ENCODE measurements at places on chromosomes 3 and 15.

DNA sequence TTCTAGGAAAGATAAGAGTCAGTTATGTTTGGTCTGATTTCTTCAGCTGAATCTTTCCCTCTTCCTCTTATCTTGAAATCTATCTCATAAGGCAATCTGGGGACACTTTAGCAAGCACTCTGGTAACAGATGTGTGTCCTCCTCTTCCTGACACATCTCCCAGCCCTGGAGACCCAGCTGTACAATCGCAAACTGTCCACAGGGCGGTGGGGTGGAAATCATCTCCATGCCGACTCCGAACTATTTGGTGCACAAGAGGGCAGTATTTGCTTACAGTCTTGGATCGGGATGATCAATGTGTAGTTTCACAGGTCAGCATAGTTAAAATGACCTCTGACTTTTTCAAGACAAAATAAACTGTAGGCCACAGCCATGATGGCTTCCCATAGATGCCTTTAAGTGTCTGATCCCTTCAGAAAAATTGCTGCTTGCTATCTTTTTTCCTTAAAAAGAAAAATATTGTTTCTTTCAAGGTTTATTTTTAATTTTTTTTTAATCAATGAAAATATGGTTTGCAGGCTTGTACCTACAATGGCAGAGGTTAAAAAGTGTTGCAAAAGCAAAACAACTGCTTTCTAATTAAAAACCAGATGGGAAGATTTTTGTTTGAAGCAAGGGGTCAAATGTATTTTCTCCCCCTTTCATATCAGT lies 17.7 kb downstream of the EEFSEC start:
- no peak for DNase-seq

GRCh38 chr3:133248389-133248788 lies 151.5 kb upstream of the BFSP2 start:
- DNase-seq = no peak

DNA sequence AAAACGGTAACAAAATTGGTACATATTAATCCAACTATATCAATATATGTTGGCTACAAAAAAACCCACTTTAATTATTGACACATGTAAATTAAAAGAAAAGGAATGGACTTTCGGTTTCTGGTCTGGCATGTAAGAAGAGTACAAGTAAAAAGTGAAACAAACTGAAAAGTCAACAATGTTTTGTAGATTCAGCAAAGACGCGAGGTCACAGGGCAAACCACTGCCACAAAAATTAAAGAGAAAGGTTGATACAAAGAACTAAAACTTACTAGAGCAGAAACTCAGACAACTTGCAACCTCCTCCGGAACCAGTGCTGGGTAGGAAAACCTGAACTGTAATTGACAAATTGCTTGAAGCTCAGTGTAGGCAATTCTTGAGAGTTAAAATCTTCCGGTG lies 110.6 kb upstream of the ARPP21 start:
- DNase-seq = no peak

DNA sequence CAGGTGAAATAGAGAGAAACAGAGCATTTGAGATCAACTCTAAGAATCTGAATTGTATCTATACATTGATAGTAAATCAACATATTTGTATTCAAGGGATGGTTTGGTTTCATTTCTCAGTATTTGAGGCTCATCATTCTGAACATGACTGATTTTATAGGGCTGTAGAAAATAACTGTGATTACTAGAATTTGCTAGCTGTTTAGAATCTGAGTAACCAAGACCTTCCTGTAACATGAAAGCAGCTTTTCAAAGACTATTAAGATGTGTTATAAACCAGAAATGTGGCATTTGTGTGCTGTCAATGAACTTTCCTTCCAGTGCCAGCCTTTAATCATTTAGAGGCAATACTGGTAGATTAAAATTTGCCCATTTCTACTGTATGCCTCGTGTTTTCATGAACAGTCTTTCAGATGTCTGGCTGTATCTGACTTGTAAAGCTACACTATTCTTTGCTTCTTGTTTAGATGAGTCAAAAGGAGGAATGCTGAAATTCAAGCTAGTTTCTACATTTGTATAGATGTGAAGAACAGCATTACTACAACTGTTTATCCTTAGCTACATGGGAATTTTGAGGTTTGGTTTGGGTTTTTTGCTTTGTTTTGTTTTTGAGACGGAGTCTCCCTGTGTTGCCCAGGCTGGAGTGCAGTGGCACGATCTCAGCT lies 137.3 kb upstream of the BHLHE40 start:
- DNase-seq = no peak

GRCh38 chr15:91947293-91947679 lies 93.8 kb downstream of the SLCO3A1 start:
- DNase-seq = no peak

DNA sequence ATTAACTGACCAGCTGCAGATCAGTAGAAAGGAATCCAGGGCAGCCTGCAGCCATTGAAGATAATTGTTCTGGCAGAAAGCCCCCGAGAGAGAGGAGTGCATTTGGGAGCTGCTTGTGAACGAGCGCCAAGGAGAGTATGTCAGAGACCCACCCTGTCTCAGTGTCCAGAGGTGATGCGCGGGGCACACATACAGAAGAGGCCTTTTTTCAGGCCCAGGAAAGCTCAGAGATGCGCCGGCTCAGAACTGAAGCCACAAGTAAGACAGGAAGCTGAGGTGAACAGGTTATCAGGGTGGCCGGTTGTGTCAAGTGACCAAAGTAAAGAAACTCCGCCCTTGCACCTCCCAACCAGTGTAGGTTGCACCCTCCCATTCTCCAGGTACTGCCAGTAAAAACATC lies 59.8 kb upstream of the HEG1 start:
- DNase-seq = no peak

DNA sequence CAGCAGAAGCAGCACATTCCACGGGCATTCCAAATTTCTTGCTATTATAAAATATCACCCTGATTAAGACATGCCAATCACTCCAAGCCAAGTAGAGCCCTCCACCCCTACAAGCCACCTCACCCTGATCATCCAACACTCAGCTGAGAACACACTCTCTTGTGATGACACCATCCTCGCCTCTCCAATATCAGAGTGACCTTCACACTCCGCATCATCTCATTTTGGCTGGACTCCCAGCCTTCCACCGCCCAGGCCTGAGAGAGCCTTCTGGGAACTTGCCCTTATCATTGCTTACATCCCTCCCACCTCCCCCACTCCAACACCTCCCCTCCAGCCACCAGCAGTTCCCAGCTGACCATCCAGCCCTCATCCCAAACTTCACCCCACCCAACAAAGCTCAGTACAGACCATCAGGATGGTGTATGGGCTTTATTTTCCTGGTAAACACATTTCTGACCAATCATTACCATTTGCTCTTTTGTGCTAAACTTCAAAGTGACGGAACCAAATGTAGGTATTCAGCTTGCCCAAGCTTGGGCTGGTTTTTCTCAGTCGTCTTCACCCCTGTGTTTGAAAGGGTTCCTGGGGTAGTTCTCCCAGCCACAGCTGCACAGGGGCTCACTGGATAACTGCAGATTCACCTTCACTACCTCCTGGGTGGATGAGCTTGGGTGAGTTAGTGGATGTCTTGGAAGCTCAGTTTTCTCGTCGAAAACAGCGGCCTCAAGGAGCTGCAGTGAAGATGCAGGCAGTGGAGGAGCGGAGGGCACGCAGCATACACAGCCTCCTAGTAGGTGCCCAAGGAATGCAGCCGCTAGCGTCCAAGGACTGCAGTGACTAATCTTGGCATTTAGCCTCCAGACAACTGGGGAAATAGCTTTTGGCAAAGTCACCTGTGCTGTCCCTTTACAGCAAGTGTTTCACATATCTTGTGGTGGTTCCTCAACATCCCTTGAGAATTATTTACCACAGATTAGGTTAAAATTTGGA lies 115.1 kb downstream of the LIPC start:
- DNase-seq = no peak

- no peak for DNase-seq
These were observed 140.2 kb downstream of the GMNC start for GRCh38 chr3:190722181-190722905.

DNA sequence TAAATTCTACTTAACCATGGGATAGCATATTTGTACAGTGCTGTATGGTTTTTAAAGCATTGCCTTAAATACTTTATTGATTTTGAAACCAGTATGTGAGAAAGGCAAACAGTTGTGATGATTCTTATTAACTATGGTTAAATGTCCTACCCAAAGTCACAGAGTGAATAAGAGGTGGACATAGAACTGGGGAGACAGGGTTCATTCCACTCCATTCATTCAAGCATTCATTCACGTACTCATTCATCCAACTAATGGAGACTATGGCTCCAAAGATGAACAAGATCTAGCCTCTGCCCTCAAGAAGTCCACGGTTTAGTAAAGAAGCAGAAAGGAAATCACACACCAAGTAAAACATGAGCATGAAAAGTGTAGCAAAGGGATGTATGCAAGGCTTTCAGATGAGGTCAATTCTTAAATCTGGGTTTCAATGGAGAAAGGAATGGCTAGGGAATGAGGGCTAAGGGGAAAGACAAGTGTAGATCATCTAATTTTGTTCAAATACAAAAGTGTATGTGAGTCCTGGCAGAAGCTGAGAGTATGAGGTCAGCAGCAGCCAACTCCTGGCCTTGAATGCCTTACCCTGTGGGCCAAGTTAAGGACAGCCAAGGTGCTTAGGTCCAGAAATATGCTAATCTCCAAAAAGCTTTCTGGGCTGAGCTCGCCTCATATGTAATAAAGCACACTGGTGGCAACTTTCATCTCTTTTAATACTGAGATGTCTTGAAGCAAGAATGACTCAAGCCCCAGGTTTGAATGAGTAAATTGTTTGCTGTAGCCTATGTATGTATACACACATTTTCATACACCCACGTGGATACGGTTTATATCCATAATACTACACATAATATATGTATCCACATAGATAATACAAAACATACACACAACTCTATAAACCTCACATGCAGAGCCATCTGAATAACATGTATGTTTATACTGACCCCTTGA lies 4.3 kb downstream of the TNIK start:
- DNase-seq = no peak

DNA sequence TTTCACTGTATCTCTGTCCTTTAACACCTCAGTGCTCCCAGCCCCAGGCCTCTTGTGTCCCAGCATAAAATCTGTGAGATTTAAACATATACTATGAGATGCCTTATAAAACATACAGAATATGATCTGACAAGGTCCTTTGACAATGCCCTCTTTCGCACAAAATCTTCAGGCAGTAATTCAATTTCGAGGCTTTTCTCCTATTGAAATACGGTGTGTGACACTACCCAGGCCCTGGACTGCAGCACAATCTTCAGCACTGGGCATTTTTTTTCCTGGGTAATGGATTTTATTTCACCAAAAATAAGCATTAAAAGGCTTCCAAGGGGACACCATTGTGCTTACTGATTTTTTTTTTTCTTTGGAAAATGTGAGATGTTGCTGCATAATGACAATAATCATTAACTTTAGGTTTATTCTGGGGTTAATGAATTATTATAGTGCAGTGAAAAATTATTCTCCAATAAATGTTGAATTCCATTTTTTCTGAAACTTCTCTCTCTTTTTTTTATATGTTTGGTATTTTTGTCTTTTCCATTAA lies 40.9 kb upstream of the FAM3D start:
- DNase-seq = no peak

GRCh38 chr15:31660816-31661215 lies 334.2 kb downstream of the KLF13 start:
- DNase-seq = no peak

GRCh38 chr3:100059472-100059871 lies 54.8 kb downstream of the FILIP1L start:
- DNase-seq = no peak

- DNase-seq = no peak
These were observed 12.4 kb downstream of the SLCO3A1 start for GRCh38 chr15:91865950-91866349.

DNA sequence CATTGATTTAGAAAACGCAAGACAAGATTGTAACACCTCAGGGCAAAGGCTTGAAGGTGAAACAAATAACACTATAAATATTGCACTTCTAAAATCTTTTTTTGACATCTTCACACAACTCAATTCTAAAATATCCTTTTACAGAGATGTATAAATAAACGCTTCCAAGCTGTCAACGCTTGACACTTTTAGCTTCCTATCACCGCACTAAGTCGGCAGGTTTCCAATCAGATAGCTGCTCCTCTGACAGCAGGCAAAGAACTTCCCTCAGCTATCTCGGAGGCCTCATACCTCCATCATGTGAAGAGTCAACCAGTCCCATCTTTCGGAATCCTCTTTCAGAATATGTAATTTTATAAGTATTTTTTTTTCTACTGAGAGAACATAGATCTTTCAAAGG lies 71.0 kb downstream of the PCOLCE2 start:
- DNase-seq = no peak

- DNase-seq = no peak
These were observed 126.9 kb downstream of the THRB start for GRCh38 chr3:24367664-24368264.

DNA sequence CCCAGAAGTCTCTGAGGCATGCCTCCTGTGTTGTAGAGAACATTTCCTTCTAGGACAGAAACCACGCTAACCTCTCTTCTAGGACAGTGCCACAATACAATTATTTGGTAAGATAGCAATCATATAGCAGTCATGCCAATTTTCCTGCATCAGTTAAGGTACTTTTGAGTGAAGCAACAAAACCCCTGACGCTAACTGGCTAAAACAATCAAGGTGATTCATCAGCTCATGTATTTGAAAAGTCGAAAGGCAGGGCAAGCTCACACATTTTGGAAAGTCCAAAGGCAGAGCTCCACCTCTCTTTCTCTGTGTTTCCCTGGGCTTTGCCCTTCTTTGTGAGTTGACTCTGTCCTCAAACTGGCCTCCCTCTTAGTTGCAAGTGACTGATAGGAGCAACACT lies 10.1 kb downstream of the TERC start:
- DNase-seq = no peak

- no peak for DNase-seq
These were observed 5.7 kb upstream of the MCTP2 start for GRCh38 chr15:94225616-94226015.

DNA sequence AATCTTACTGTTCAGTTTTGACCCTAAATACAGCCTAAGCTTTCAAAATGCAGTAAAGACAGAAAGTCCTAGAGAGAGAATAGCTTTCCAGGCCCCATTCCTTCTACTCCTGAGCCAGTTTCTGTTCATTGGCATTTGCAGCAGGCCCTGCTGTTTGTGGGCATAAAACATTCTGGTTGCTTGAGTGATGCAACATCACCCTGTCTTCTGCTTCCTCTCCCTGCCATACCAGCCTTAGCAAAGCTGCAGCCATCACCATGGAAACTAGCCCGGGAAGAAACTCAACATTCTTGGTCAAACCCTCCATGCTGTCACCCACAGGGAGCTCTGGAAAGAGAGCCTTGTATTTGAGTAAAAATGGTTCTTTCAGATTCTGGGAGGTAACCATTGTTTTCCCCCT lies 325.7 kb downstream of the MAGI1 start:
- no peak for DNase-seq

- DNase-seq = no peak
These were observed 2.5 kb downstream of the GPR87 start for GRCh38 chr3:151314137-151314536.

DNA sequence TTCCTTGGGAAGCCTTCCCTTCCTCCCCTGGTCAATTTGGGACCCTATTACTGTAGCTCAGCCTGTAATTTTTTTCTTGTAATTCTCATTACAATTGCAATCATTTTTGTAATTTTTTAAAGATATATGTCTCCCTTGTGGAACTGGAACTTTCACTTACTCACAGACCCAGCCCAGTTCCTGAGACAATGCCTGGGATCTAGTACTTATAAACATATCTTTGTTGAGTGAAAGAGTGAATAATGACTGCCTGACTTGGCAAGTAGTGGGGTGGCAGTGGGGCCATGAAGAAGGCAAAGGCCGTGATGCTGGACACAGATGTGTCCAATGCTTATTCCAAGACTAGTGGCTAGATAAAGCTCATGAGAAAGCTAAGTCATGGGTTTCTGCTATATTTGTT lies 294.5 kb upstream of the LRRN1 start:
- DNase-seq = no peak

- DNase-seq = no peak
These were observed 134.2 kb upstream of the ALCAM start for GRCh38 chr3:105232553-105232952.

- no peak for DNase-seq
These were observed 113.7 kb upstream of the RPL32 start for GRCh38 chr3:12954891-12955650.

All from stimulated activated naive CD4-positive, alpha-beta T cell (primary cell).